ENCODE measurements at places on chromosomes 3 and 15.

DNA sequence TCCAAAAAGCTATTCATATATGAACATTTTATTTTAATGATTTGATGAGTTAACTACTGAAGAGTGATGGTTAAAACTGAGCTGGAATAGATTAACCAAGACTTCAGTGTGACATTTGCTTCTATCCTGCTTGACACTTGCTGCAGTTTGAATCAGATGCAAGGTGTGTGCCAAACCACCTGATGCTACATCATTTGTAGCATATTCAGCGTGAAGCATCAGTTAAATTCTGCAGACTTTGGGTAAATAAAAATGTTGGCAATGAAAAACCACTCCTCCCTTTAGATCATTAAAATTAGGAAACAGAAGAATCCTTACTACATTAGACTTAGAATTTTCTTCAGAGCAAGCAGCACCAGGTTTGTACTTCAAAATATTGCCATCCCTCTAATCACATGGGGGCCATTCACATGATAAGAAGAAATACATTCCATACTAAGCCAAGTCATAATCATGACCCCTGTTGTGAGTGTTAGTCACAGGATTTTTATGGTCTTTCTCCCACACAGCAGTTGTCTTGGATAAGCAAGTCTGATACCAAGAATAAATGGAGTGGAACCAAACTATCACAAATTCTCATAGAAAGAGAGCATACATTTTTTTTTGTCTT lies 160.7 kb upstream of the TNIK start:
- peak; percentile 19 for DNase-seq

GRCh38 chr3:183823963-183824362 lies 1.4 kb downstream of the MAP6D1 start:
- no peak for DNase-seq

DNA sequence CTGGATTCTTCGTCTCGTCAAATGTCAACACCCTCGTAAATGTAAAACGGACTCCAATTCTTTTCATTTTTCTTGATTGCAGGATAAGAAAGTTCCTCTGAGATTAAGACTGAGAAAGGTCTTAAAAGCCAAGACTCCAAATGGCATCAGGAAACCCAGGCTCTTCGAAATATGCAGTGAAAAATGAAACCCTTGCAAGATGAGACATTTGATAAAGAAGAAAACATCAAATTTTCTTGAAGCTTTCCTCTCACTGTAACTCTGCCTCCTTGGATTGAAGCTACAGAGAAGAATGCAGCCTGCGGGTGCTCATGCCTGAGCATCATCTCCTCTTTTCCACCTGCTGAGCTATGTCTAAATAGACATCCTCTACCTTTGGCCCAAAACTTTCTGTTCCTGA lies 342.4 kb upstream of the THBS1 start:
- DNase-seq, result no peak

DNA sequence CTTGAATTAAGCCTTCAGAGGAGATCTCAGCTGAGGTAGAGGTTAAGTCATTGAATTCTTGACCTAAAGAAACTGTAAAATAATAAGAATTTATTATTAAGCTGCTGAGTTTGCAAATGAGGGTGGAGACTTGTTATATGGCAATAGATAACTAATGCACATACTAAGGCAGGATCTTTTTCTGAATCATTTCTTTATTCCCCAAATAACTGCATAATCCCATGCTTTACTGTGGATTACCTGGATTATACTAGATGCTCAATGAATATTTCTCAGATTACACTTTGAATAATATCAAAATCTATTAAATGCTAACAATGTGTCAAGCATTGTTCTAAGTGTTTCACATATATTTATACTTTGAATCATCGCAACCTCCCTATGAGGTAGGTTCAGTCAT lies 532.5 kb downstream of the NAALADL2 start:
- no peak for DNase-seq

DNA sequence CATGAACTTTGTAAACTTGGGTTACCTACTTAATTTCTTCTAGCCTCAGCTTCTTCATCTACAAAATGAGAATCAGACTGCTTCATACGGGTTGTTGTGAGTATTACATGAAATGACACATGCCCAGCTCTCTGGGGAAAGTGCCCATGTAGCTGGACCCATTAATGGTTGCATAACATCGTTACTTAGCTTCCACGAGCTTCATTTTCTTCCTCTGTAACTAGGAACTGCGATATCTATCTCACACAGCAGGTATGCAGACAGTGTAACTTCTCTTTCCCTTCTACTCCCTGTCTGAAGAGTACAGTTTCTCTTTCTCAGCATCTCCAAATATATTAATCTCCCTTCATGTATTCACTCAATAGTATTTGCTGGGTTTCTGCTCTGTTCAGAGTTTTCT lies 37.9 kb upstream of the DLG1 start:
- no peak for DNase-seq

DNA sequence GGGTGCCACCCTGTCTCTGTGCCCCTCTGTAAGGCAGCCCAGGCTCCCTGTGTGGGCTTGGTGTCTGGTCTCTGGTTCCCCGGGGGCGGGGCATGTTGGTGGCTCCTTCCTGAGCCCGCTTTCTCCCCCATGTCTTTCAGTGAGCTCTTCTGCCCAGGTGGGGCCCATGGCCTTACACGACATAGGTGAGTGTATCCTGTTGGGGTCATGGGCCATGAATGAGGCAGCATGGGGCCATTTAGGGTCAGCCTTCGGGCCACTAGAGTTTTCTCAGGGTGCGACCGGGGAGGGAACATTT lies 195.1 kb downstream of the UBE3A start:
- DNase-seq, result no peak

DNA sequence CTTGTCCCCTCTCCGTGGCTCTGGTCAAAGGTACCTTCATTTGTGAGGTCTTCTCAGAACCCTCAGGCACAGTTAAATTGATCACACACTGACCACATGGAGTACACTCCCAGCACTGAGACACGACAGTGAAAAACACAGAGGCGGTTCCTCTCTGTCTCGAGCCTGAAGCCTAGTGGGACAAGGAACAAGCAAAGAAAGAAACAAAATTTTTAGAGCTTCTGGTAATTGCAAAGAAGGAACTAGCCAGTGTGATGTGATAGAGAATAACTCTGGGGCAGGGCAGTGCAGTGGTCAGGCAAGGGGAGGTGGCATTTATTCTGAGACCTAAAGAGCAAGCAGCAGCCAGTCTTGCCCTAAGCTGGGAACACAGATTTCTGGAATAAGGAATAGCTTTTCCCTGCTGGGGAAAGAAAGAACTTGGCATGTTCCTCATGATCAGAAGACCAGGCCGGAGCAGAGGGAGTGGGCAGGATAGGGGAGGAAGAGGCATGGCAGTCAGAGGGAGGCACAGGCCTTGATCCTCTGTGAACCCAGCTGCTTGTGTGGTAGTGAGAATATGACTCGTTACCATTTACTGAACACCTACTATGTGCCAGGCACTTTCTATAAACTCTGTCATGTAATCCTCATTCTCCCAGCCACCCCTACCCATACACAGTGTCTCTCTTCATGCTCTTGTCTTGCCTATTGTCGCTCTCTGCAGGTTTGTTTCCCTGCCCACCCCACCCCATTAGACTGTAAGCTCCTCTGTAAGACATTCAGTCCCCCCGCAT lies 262.3 kb upstream of the HES1 start:
- DNase-seq, result no peak

DNA sequence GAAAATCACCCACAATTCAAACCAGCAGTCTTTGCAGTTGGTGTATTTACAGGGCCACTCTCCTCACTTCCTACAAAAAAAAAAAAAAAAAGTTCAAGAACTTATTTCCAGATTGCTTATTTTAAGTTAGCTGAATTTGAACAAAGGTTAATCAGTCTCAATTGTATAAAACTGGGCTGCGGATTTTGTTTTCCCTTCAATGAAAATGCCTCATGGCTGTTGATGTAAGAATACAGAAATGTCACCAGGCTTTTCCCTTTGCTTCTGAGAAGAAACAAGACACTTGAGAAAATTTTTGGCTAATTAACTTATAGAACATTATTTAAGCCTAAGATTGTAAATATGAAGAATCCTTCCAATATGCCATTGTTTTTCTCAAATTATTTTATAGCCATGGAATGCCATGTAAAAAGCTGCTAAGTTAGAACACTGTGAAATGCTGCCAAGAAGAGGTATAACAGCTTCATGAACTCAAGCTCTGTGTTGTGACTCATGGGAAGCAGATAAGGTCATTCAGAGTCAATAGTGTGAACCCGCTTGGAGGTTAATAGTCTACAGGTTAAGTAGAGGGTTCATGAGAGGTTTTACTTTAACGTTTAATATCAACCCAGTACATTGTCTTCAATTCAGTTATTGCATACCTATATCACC lies 84.3 kb upstream of the ABI3BP start:
- DNase-seq, result no peak

GRCh38 chr3:146581951-146582467 lies 23.1 kb downstream of the PLSCR5 start:
- DNase-seq, result no peak

GRCh38 chr15:73325191-73325861 lies 43.4 kb downstream of the HCN4 start:
- peak; percentile 64 for DNase-seq

- no peak for DNase-seq
Measured at GRCh38 chr15:100613208-100613607, 10.8 kb downstream of the ASB7 start.

GRCh38 chr3:43032646-43033628 lies 53.8 kb downstream of the GASK1A start:
- DNase-seq, result no peak

DNA sequence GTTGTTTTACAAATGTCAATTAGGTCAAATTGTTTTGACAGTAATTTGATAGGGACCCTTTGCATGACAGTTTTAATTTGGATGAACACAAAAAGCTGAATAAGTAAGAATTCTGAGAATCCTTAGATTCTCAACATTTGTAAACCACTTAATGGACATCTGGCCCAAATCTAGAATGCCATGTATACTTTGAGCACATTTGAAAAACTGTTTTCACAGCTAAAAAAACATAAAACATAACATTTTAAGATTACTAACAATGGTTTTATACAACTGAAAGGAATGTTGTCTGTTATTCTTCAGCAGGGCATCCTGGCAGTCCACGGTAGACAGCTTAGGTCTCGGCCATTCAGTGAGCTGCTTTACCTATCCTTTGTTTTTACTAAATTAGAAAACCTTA lies 34.5 kb upstream of the TM2D3 start:
- DNase-seq, result no peak
